ENCODE measurements at places on chromosomes 3 and 15. TPM values are rescaled to one million over a fixed set of nuclear protein-coding genes. Genes with fewer than 3 reads are reported as not detected.

MYH15 gene
- 0.30 TPM for total RNA-seq

GOLGA6L2 gene
- not detected for total RNA-seq

GPR62 gene
- total RNA-seq: not detected

ROPN1 gene
- total RNA-seq: not detected
